Hypothalamus (tissue), 51 donors: ENCODE measurements at places on chromosomes 3 and 15.

DNA sequence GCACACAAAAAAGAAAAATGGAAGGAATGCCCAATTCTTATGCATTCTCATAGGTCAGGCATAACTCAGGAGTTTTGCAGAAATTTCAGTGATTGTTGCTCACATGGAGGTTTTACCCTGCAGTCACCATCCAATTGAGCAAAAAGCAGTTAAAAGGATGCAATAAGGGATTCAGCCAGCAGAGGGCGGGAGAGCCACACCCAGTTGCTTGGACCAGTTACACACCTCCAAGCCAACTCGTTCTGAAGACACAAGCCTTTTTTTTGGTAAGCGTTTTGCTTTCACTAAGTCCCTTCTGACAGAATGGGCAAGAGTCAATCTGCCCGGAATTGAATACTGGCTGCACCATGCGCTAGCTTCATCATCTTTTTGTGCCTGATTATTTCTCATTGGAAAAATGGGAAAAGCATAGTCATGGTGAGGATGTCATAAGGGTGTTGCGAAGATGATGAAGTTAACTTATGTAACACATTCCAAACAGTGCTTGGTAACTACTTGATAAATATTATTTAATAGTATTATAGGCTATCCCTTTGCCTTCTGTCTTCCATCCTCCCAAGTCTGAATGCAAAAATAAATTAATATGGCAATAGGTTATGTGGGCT lies 154.4 kb upstream of the SGO1 start:
- peak; percentile 11 for DNase-seq

GRCh38 chr3:38059591-38059990 lies 20.6 kb downstream of the DLEC1 start:
- DNase-seq, result no peak

GRCh38 chr3:66762916-66763693 lies 235.0 kb upstream of the KBTBD8 start:
- DNase-seq, result no peak

DNA sequence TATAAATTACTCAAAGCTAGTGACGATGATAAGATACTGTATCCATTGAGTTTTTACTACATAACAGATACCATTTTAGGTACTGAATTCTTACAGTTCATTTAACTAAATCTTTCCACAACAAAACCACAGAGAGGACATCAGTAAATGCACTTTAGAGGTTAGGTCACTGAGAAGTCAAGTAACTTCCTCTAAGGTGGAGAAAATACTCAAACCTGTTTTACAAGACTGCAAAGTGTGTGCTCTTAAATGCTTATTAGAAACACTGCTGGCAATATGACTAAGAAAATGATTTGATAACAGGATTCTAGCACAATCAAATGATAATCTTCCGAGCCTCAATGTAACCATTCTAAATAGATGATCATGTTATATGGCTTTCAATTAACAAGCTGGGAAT lies 99.4 kb downstream of the UBE3A start:
- no peak for DNase-seq

GRCh38 chr3:20456511-20456910 lies 270.5 kb upstream of the SGO1 start:
- no peak for DNase-seq

DNA sequence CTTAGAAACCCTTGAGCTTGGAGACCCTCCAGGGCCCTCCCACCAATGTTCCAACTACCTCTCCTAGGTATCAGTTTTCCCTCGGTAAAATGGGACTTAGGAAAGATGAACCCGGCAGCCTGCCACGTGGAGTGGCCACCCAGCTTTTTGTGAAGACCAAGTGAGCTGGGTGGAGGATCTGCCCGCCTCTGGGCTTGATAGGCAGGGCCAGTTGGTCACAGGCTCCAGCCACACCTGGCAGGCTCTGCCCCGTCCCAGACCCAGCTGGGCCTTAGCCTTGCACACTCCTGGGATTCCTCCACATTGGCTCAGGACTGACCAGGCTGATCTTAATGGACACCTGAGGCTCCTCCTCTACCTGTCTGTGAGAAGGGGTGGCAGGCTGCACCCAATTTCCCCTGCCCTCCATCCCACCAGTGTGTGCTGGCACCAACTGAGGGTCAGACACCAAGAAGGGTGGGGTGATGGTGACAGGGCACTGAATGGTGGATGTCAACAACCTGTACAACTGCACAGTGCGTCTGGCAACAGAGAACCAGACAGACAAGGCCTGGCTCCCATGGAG lies 761 bp upstream of the GRIP2 start:
- no peak for DNase-seq

- no peak for DNase-seq
Observed at GRCh38 chr3:188775412-188775811, 396.4 kb upstream of the TPRG1 start.

DNA sequence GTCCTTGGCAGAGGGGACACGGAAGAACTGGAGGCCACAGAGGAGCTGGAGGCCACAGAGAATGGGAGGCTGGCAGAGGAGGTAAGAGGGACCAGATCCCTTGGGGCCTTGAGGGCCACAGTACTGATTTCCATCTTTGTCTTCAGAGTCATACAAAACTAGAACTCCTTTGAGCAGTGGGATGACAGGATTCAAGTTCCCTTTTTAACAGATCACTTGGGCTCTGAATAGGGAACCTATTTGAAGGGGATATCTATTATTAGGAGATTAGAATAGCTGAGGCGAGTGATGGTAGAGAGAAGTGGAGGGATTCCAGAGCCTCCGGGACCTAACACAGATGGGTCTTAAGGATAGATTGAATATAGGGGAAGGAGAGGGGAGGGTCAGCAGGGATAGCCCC lies 55.7 kb downstream of the OXNAD1 start:
- DNase-seq, result no peak

GRCh38 chr3:98775459-98776139 lies 12.5 kb downstream of the ST3GAL6 start:
- DNase-seq, result no peak

DNA sequence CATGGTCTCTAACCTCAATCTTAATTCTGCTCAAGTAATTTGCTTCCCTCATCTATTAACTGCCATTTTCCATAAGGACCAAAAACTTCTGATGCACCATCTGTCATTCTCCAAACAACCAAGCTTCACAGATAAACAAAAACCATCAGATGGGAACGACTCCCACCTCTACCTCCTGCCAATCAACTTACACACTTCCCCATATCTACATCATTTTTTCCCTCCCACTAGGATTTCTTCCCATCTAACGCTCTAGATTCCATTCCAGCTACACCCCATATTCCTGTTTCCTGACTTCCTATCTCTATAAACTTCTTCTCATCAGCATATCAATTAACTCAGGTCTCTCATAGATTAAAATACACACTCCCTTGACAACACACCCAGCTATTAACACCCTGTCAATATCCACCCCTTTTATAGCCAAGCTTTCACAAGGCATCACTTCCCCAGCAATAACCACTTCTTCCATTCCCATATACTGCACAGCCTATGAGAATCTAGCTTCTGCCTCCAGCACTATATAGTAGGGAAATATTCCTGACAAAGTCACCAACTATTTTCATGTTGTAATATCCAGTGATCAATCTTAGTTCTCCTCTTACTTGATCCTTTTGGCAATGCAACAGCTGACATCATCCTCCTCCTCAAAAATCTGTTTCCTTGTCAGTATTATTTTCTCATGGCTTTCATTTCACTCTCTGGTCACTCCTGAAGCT lies 39.2 kb downstream of the SNX4 start:
- no peak for DNase-seq
